ENCODE measurements at places on chromosomes 16 and 17.

GRCh38 chr17:15245054-15245453 is 20.1 kb downstream of the PMP22 start:
- DNase-seq = no peak

- no peak for DNase-seq
Observed at GRCh38 chr16:22734368-22734767, 79.6 kb upstream of the HS3ST2 start.

GRCh38 chr17:2302778-2303203 is 794 bp downstream of the SMG6 start:
- no peak for DNase-seq

- no peak for DNase-seq
Observed at GRCh38 chr17:41013606-41014005, 4.7 kb upstream of the KRTAP3-1 start.

- no peak for DNase-seq
Observed at GRCh38 chr17:49976163-49976827, 7.3 kb downstream of the DLX4 start.

GRCh38 chr16:84268291-84269040 is 26.2 kb upstream of the WFDC1 start:
- no peak for DNase-seq

DNA sequence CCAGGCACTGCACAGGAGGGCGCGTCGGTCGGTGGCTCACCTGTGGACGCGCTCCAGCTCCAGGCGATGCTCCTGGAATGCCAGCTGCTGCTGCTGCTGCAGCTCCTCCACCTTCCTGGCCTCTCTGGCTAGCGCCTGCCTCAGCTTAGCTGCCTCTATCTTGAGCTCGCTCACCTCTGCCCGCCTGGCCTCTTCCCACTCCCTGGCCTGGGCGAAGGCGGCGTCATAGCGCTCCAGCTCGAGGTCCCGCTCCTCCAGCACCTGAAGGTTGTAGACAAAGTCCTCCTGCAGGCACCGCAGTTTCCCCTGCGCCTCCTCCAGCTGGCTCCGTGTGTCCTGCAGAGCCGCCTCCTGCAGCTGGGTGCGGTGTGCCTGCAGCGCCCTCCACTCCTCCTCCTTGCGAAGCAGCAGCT is 11.1 kb downstream of the CCDC57 start:
- no peak for DNase-seq

- peak; percentile 5 for DNase-seq
Observed at GRCh38 chr17:60230358-60230757, 80.6 kb downstream of the CA4 start.

DNA sequence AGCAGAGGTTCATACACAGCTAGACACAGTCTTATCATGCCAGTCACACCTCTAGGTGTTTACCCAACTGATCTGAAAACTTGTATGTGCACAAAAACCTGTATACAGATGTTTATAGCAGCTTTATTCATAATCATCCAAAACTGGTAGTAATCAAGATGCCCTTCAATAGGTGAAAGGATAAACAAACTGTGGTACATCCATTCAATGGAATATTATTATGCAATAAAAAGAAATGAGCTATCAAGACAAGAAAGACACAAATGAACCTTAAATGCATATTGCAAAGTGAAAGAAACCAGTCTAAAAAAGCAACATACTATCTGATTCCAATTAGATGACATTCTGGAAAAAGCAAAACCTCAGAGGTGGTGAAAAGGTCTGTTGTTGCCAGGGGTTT is 47.6 kb upstream of the CNEP1R1 start:
- DNase-seq = no peak

GRCh38 chr16:96935-97381 is 18.9 kb downstream of the MPG start:
- peak; percentile 94 for DNase-seq

GRCh38 chr17:36855459-36855858 is 81.8 kb upstream of the LHX1 start:
- DNase-seq = no peak

DNA sequence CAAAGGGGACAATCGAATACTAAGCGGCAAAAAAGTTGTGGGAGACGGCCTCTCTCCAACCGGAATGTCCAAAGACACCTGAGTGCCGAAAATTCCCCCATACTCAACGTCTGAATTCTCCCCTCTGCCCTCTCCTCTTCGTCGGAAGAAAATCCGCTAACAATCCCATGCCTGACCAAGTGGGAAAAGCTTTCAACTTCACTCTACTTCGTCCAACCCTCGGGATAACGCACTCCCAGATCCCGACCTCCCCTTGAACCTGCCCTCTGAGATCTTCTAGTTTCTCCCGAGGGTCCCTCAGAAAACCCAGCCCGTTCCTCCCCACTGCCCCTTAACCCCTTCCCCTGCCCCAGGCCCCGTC is 961 bp downstream of the AMFR start:
- DNase-seq = no peak

DNA sequence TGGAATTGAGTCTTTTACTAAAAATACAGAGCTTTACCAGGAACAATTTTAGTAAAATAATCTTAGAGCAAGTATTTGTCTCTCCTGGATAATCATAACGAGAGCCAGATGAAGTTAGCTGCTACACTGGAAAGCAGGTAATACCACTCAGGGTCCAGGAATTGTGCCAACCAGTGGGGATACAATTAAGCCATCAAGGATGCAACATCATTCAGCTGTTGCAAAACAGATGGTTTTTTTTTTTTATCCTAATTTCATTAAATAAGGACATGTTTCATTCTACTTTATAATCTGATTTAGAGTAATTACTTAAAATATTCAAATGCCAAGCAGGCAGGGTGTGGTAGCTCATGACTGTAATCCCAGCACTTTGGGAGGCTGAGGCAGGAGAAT is 10.2 kb downstream of the MMD start:
- no peak for DNase-seq

DNA sequence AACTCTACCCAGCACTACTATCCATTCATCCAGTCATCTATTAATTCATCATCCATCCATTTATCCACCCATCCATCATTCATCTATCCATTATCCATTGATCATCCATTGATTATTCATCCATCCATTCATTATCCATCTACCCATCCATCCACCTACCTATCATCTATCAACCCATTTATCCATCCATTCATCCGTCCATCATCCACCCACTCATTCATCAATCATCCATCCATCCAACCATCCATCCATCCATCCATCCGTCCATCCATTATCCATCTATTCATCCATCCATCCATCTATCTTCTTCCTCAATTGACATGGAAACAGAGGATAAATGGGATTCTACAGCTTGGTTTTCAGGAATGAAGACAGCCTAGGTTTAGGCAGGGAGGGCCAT is 12.0 kb downstream of the SLC4A1 start:
- DNase-seq = no peak

DNA sequence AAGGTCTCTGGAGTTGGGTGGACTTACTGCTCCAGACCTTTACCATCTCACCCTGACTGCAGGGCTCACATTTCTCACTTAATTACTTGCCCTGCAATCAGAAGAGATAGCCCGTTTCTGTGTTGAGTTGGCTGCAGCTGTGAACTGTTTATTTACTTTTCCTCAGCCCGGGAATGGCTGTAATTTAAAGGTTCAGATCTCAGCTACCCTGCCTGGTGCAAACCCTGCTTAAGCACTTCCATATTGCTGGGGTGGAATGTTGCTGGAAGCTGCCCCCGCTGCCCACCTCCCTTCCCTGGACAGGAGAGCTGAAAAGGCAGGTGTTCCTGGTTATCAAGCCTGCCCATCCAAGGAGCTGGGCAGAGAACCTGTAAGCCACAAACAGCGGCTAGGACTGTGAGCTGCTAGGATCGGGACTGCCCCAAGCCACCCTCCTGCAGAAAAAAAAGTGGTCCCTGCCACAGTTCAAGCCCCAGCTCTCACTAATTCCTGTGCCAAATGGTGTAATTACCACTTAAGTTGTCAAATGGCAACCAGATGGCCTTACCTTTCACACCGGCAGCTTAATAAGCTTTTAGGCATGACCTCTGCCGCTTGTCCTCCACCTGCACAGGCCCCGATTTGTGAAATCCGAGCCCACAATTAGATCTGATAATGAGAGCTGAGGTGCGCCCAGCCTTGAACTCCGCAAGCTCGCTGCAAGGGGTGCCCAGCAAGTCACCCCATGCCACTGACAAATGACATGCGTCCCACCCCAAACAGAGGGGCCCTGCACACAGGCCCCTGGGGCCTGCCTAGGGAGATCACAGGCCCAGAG is 269.8 kb downstream of the C16orf95 start:
- DNase-seq = no peak

- DNase-seq = peak; percentile 58
Observed at GRCh38 chr17:9987779-9988585, 82.9 kb upstream of the RCVRN start.

- no peak for DNase-seq
Observed at GRCh38 chr16:72474501-72475123, 302.7 kb upstream of the PMFBP1 start.

- no peak for DNase-seq
Observed at GRCh38 chr17:65712383-65713267, 151.2 kb upstream of the AXIN2 start.

DNA sequence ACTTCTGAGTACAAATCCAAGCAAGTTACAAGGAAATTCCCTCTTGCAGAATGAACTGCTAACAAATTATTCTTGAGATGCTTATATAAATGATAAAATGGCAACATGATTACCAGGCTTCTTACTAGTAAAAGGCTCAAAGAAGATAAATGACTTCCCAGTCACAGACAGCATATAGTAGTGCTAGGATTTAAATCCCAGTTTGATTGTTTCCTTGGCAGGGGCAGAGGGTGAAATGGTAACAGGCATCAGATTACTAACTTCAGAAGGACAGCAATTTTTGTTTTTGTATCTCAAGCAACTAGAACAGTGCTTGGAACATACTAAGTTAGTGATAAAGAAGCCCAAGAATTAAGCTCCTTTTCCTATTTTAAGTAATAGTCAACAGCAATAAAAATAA is 102.8 kb downstream of the SSH2 start:
- DNase-seq = no peak
